ENCODE measurements at places on chromosomes 5 and 9.

DNA sequence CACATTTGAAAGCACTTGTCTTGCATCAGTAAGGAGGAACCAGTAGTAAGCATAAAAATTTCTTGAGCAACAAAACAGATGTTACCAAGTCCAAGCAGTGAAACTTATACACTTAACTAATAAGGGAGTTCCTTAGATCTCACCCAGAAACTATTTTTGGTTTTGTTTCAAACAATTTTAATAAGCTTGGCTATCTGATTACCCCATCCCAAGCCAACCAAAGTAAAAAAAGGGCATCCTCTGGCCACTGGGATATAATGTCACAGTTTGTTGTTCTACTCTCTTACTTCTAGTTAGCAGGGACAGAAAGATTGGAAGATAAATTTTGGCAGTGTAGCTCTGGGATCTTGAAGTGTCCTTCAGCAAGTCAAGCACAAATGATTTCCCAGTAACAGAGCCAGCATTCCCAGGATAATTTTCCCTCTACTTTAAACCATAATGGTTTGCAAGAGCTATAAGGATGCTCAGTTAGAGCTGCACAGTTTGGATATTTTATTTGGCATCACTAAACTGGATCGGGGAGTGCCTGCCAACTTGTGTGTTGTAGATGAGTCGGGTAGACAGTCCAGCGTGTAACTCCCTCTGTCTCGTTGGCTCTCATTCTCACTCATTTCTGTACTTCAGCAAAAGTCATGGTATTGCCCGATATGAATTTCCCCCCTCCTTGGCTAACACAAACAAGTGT, 161.9 kb upstream of the HMHB1 start:
- DNase-seq: no peak

- no peak for DNase-seq
Measured at GRCh38 chr5:113061846-113062780, 85.5 kb downstream of the DCP2 start.

DNA sequence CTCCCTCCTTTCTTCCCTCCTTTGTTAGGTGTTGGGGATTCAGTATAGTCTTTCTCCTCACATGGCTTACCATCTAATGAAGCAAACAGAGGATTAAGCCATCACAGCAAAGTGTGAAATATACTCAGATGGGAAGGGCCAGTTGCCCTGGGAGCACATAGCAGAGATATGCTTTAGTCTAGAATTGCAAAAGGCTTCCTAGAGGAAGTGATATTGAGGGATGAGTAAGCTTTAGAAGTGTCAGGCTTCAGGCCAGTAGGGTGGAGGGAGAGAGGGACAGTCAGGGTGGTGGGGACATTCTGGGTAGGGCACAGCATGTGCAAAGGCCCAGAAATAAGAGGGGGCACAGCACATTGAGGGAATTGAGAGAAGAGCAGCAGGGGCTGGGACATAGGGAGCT, 46.2 kb upstream of the GLRA1 start:
- DNase-seq: no peak

- DNase-seq: no peak
Measured at GRCh38 chr5:135831851-135832555, 2.5 kb upstream of the SLC25A48 start.

GRCh38 chr5:34499001-34499734, 157.0 kb upstream of the RAI14 start:
- peak; percentile 6 for DNase-seq

DNA sequence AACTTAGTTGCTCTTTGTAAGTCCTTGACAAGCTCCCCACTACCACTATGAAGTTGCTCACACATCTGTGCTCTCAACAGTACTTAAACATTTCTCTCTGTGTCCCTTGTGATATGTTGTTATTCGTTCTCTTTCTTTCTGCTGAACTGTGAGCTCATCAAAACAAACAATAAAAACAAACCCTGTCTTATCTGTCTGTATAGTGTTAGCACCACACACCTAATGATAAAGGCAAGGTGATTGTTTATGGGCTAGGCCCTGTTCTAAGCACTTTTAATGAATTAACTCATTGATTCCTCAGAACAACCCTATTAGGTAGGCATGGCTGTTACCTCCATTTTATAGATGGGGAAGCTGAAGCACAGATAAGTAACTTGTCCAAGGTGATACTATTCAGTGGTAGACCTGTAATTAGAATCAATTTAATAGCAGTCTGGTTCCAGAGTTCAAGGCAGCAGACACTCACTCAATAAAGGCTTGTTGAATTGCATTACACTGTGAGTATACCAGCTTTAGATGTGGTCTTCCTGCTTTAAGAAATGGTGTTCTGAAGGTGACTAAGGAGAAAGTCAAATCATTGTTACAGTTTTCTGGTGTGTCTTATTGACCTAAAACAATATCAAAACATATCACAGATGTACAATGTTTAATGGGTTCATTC, 153.6 kb upstream of the ELL2 start:
- no peak for DNase-seq

DNA sequence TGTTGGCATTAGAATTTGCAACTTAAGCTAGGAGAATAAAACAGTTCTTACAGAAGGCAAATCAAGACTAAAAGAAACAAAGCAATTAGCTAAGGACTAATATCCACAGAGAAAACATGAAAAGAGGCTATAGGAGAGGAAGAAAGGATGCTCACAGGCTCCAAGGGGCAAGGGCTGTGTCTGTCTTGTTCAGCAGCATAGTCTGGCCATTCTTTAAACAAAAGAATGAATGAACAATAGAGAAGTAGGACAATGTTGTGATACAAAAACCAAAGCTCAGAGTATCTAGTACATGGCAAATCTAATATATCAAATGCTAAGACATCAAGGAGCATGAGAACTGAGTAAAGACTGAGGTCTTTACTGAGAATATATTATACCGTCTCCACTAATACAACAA, 39.5 kb downstream of the PLPP1 start:
- no peak for DNase-seq

DNA sequence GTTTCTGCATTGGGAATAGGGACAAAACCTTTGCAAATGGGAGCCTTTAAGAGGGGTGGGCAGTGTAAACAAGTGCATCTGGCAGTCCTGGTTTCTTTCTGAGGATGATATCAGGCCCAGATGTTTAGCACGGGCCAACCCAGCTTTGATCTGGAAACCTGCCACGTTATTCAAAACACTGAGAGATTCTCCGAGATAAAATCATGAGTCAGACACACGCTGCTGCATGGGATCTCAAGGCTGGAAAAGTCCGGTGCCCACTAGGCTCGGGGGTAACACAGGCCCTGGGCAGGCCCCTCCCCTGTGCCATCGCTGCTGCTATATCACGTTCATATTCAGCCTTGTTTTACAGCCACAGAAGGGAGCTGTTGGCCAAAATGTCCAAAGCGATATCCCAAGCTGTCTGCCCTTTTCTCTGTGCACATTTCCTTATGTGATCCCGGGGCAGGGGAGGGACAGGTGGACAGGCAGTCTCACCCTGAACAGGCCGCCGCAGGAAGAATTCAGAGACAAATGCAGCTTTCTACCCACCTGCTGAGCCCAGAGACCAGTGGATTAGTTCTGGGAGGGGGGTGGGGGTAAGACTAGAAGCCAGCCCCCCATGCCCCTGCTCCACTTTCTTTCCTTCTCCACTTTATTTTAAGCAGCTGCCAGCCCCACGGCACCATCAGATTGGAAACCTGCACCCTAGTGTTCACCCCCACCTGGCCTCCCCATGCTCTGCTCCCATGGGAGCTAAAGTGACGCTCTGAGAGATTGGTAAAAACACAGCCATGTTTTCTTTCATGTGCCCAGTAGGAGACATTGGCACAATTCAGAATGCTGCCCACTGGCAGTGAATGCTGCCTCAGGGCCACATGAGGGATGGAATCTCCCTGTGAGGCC, 63.1 kb downstream of the TMOD1 start:
- DNase-seq: no peak

GRCh38 chr9:93030642-93031628, 27.6 kb upstream of the SUSD3 start:
- DNase-seq: no peak

DNA sequence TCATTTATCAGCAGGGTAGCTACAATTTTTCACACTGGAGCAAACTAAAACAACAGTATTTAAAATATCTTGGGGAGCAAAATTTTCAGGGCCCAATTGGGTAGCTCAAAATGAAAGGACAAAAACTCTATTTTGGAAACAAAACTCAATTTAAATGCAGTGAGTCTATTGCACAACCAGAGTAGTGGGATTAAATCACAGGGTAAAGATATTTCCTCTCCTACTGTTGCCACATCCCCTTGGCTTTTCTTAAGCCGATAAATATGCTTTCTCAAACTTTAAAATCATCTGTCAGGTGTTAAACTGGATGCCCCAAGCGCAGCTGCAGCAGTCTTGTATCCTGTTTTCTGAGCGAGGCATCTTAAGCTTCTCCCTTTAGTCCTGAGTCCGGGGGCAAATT, 1474.3 kb upstream of the CDH9 start:
- no peak for DNase-seq

DNA sequence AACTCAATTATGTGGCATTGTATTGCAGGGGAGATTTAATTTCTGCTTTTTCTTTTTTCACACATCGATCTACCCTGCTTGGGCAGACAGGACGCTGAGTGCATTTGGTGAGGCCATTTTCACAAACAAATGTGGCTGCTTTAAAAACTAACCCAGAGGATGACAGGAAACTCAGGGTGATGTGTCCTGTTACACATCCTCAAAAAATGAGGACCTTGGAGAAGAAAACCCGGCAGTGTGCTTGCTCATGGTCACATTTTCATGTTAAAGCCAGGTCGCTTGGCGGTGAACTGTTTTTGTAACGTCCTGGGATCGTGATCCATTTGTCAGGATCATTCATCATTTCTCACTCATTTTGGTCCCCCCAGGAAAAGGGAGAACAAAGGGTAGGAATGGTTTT, 478.3 kb upstream of the ADAMTS16 start:
- DNase-seq: no peak

DNA sequence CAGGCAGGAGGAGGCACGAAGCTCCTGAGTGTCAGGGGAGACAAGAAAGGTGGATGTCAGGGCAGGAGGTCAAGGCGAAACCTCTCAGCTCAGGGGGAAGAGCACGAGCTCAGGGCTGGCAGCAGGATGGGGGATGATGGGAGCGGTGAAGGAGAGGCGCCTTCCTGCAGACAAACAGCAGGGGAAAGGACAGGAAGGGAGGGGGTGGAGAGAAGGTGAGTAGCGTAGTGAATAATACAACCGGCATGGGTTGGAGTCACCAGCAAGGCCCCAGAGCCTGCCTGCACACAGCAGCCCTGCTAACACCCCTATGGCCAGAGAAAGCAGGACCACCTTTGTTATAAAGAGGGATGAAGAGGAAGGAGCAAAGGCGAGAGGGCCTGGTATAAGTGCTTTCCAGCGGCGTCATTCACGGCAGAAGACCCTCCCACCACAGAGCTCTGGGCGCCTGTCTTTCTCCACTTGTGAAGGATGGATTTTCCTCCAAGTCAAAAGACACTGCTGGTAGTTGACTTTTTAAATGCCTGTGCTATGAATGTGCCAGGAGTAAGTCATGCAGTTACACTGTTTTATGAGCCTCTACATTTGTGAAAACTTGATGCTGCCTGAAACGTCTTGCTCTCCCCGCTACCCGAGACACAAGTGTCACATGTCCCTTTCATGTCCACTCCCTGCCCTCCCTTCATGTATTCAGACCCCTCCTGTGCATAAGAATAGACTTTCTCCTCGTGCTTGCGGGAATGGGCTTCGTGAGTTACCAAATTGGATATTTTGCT, 84.8 kb upstream of the IRX1 start:
- DNase-seq: no peak

DNA sequence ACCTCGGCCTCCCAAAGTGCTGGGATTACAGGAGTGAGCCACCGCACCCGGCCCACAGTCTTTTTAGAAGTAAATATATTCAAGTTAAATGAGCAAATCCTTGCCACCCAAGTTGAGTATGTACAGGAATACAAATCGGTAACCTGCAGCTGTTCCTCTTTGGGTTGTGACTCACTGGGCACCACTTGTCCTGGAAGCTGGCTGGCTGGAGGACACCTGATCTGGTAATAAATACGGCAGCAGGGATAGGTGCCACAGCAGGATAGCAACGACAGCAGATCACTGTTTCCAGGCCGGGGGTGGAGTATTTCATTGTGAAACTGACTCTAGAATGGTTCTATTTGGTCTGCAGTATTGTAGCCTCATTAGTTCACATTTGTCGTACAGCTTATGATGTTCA, 35.7 kb upstream of the SLC36A2 start:
- no peak for DNase-seq
